ENCODE measurements at places on chromosomes 7 and 10.
A peak's percentile ranks its signal among the peaks of the same experiment; 100 is the strongest.

DNA sequence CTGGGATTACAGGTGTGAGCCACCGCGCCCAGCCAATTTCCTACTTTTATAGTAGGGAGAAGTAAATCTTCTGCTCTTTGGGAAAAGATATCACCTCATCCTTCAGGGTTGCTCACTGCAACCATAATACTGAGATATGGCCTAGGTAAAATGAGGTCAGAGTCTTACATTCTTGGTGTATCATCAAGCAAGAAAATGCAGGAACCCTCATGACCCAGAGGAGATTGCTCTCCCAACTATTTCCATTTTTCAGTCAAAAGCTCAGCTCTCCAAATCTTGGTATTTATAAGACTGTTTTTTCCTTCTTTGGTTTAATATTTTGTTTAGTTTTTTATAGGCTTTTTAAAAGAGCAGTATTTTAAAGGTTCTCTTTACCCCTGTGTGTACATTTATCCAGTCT, 20.9 kb upstream of the PHYHIPL start:
- DNase-seq = no peak

DNA sequence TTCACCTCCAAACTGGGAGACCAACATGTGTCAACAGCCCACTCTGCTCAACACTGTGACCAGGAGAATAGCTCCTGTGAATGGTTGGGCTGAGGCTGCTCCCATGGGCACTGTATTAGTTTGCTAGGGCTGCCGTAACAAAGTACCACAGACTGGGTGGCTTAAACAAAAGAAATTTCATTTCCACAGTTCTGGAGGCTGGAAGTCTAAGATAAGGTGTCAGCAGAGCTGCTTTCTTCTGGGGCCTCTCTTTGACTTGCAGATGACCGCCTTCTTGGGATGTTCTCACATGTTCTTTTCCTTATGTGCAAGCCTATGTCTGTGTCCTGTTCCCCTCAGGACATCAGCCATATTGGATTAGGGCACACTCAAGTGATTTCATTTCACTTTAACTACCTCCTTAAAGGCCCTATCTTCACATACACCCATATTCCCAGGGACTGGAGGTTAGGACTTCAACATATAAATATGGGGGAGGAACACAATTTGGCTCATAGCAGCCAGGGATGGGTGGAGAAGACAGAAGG, 90.3 kb downstream of the CPED1 start:
- DNase-seq = no peak

- no peak for DNase-seq
Observed at GRCh38 chr10:10292501-10292900, 725.2 kb upstream of the CELF2 start.

DNA sequence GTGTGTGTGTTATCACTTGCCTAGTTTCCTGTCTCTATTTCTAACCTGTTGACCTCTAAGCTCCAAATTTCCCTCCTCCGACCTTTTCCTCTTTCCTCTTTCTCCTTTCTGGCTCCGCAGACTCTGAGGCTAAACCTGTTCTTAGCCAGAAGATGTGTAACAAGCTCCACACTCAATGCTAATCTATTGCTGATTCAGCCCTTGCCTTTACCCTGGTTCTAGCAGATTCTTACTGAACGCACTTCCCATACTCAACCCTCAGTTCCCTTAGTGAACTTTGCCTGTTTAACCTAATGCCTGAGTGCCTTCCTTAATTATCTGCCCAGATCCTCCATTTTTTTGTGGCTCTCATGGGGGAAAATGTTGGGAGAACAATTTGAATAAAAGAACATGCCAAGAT, 30.0 kb upstream of the SGMS1 start:
- DNase-seq = no peak

- DNase-seq = no peak
Observed at GRCh38 chr7:156004265-156005201, 192.3 kb upstream of the SHH start.

GRCh38 chr10:110410329-110411046, 87.2 kb upstream of the DUSP5 start:
- no peak for DNase-seq

DNA sequence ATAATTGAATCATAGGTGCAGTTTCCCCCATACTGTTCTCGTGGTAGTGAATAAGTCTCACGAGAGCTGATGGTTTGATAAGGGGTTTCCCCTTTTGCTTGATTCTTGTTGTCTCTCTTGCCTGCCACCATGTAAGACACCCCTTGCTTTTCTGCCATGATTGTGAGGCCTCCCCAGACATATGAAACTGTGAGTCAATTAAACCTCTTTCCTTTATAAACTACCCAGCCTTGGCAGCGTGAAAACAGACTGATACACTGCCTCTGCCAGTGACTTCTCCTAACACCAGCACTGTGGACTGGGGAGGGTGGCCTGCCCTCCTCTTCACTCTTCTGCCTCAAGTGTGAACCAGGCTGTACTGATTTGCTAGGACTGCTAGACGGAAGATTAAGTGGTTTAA, 108.6 kb downstream of the RAB11FIP2 start:
- DNase-seq = no peak

GRCh38 chr7:19491821-19492452, 216.9 kb downstream of the POLR1F start:
- no peak for DNase-seq

DNA sequence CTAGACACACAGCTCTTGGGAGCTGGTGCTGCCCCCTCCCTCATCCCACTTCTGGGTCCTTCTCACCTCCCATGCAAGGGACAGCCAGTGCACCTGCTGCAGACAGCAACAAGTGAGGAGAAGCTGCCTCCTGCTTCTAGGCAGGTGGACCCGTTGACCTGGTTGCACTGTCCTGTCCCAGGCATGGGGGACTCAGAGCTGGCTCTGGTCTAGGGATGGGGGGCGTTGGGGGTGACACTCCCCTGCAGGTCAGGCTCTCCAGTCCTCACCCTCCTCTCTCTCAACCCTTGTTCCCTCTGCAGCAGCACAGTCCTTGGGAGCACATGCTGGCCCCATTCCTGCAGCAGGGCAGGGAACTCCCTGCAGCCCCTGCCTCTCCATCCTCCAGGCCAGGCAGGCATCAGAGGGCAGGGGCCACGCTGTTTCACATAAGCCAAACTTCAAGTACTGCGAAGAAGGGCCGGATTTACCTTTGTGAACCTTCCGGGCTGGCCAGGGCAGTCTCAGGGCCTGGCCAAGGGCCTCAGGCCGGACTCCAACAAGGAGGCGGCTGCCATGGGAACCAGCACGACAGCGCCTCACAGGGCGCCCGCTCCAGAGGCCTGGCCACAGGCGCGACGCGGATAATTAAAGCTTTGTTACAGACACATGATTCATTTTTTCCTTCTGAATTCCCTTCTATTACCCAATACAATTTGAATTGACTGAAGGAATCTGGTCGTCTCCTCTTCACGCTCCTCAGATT, 48.5 kb downstream of the RASGEF1A start:
- no peak for DNase-seq

- no peak for DNase-seq
Observed at GRCh38 chr7:100413889-100414288, 14.6 kb downstream of the ZCWPW1 start.

- peak; percentile 35 for DNase-seq
Observed at GRCh38 chr10:21173802-21174714, 276.9 kb upstream of the NEBL start.

GRCh38 chr7:107474104-107474521, 4.3 kb downstream of the GPR22 start:
- DNase-seq = no peak

- no peak for DNase-seq
Observed at GRCh38 chr7:16060502-16060901, 360.8 kb downstream of the CRPPA start.

- peak; percentile 47 for DNase-seq
Observed at GRCh38 chr10:74585231-74586087, 240.9 kb upstream of the KAT6B start.

- DNase-seq = no peak
Observed at GRCh38 chr10:96747734-96748550, 27.6 kb upstream of the PIK3AP1 start.

DNA sequence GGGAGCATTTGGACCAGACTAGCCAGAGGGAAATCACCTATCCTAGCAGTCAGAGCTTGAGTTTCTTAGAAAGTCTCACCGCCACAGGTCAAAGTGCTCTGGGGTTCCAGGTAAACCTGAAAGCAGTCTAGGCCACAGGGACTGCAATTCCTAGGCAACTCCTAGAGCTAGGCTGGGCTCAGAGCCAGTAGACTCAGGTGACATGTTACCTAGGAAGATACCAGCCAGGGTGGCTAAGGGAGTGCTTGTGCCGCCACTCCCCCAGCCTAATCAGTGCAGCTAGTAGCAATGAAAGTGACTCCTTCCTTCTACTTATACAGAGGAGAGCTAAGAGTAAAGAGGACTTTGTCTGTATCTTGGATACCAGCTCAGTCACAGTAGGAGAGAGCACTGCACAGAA, 348.7 kb upstream of the HPS1 start:
- DNase-seq = no peak

DNA sequence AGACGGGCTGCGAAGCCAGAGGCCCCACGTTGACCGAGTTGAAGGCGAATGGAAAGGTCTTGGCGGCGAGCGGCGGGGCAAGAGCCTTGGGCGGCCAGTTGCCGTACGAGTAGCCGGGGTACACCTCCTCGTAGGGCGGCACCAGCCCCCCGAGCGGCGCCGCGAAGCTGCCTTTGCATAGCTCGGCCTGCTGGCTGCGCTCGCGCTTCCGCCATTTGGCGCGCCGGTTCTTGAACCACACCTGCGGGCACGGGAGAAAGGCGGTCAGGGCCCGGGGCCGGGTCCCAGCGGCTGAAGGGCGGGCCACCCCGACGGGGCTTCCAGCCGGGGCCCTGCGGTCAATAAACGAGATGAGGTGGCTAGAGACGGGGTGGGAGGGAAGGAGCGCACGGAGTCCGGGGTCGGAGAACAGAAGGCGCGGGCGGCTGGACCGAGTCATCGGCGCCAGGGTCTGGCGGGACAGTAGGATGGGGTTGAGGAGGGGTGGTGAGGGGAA, 4.8 kb downstream of the ELOVL3 start:
- peak; percentile 52 for DNase-seq

DNA sequence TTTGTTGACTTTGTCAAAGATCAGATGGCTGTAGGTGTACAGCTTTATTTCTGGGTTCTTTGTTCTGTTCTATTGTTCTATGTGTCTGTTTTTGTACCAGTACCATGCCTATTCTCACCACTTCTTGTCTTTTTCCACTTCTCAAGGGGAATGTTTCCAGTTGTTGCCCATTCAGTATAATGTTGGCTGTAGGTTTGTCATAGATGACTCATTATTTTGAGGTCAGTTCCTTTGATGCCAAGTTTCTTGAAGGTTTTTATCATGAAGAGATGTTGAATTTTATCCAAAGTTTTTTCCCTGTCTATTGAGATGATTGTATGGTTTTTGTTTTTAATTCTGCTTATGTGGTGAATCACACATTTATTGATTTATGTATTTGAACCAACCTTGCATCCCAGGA, 216.7 kb upstream of the RNF32 start:
- DNase-seq = no peak

DNA sequence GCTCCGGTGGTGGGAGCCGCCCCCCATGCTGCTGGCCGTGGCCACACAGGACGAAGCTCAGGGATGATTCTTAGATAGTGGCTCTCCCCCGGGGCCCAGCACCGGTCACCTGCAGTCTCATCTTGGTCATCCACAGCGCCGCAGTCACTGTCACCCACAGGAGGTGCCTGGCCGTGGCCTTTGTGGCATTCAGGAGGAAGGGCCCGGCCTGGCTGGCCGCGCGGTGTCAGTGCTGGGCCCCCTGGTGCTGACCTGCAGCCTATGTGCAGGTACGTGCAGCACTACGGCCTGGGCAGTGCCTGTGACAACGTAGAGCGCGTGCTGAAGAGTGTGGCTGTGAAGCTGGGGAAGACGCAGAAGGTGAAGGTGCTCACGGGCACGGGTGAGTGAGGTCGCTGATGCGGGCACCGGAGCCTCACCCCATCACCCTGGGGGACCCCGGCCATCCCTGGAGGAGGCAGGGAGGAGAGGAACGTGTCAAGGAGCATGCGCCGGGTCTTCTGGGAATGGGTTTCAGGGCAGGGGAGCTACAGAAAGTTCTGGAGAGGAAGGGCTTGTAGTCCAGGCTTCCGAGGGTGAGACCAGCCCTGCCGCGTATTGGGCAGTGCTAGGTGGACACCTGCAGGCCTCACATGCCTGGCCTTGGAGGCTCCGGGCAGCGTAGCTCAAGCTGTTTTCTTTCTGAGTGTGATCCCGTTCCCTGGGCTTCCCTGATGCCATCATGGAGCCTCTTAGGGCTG, 5.0 kb downstream of the SPRN start:
- no peak for DNase-seq

DNA sequence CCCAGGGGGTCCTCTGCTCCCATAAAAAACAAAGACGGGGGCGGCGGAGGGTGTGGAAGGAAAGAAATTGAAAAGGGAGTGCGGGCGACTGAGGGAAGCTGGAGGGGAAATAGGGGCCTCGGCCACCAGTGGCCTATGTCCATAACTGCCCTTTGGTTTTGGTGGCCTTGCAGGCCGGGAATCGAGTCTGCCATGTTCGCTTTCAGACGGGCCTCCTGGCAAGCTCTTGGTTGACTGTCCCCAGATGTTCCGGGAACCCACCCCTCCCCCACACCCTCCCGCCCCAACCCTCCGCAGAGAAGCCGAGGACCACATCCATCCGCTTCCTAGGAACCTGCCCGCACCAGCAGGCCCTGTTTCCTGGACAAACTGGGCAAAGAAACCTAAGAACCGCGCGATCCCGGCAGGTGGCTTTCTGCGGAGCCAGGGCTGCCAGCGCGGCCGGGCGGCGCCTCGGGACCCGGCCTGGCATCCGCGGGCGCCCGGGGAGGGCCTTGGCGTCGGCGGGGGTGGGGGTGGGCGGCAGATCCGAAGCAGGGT, 20.0 kb upstream of the GATA3 start:
- no peak for DNase-seq

DNA sequence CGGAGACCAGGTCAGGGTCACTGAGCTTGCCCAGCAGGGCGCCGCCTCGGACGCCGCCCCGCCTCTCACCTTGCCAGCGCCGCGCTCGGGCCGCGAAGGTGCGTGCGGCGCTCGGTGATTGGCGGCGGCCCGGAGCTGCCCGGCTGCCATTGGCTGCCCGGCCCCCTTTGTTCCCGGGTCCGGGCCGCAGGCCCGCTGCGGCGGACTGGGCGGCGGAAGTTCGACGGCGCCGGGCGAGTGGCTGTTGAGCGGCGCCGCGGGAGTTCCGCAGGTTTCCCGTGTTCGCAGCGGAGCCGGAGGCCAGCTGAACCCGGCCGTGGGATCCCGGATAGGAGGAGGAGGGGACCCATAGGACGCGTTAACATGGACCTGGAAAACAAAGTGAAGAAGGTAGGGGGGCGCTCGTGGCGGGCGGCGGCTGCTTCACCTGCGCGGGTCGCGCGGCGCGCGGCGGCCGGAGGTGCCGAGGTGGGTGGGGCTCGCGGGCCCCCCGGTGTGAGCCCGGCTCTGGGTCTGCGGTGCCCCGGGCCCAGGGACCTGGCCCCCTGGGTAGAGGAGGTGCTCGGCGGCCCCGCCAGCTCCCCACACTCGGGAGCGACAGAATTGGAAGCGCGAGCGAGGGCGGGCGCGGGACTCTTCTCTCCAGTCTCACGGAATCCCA, at the start of gene TES:
Gene TES (plus strand): TSS at position 195 of the 661 bp plus-strand sequence. CDS start 169 bp downstream, at position 364.
- DNase-seq = peak; percentile 69

- no peak for DNase-seq
Observed at GRCh38 chr7:71639382-71640085, 507.6 kb downstream of the GALNT17 start.

GRCh38 chr10:71974489-71975021, 10.4 kb downstream of the CHST3 start:
- peak; percentile 36 for DNase-seq

GRCh38 chr7:128974241-128974934, 36.7 kb downstream of the IRF5 start:
- DNase-seq = no peak
